ENCODE measurements at places on chromosomes 4 and X.

DNA sequence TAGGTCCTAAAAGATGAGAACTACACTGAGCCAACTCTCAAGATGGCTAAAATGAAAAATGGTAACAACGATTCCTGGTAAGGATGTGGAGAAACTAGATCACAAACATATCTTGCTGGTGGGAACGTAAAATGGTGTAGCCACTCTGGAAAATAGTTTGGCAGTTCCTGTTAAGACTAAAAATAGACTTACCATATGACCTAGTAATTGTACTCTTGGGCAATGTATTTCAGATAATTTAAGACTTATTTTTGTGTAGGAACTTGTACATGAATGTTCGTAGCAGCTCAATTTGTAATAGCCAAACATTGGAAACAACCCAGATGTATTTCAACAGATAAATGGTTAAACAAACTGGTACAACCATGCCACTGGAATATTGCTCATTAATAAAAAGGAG, 106.2 kb downstream of the HDAC8 start:
- no peak for DNase-seq

DNA sequence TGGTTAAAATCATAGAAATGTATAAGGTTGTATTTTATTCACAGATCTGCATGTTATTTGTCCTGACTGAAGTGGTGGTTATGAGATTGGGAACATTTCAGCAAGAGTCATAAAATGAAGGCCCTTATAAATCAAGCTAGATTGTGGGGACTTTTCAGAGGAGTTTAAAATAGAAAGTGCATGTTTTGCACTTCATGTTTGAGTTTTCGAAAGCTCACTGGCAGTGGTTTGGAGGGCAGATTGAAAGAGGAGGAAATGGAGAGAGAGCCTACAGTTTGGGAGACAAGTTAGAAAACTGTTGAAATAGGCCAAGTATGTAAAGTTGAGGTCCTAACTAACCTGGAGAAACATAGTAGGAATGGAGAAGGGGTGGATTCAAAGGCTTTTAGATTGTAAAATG, 124.9 kb downstream of the KDM6A start:
- no peak for DNase-seq

GRCh38 chr4:44632733-44633132, 18.7 kb downstream of the YIPF7 start:
- no peak for DNase-seq

GRCh38 chrX:143788265-143788664, 67.7 kb upstream of the SPANXN2 start:
- no peak for DNase-seq

DNA sequence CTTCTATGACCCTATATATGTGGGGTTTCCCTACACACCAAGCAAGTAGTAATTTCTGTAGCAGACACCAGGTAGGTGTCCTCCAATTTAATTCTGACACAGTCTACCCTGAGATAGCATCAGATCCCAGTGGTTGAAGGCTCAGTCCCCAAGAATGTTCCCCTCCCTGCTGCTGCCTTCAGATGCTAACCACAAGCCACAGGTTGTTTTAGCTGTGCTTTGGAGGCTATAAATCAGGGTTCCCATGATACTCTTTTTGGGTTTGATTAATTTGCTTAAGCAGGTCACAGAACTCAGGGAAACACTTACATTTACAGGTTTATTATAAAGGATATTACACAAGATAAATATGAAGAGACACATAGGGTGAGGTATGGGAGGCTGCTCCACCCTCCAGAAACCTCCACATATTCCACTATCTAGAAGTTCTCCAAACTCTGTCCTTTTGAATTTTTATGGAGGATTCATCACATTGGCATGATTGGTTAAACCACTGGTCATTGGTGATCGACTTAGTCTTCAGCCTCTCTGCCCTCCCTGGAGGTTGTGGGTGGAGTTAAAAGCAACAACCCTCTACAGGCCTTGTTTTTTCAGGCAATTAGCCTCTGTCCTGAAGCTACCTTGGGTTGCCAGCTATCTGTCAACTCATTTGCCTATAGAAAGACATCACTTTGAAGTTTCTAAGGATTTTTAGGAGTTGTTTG, 50.8 kb downstream of the GRIA2 start:
- DNase-seq = no peak

DNA sequence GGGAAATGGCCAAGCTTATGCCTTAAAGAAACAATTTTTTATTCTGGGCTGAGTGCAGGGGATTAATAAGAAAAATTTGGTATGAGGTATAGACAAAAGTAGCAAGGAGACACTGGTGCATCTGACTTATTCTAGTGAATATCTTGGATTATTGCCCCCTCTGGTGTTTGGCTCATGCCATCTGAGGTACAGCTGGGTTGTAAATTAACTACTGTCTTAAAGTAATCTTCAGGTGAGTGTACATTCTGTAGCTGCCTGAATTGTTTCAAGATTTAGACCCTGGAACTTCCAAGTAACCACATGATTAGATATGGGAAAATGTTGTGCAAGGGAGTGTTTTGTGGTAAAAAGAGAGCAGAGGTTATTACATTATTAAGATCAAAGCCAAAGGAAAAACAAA, 988.7 kb downstream of the FAM133A start:
- no peak for DNase-seq

- DNase-seq = no peak
Observed at GRCh38 chr4:4901877-4902276, 42.4 kb downstream of the MSX1 start.

- no peak for DNase-seq
Observed at GRCh38 chr4:24840826-24841543, 45.6 kb downstream of the SOD3 start.

DNA sequence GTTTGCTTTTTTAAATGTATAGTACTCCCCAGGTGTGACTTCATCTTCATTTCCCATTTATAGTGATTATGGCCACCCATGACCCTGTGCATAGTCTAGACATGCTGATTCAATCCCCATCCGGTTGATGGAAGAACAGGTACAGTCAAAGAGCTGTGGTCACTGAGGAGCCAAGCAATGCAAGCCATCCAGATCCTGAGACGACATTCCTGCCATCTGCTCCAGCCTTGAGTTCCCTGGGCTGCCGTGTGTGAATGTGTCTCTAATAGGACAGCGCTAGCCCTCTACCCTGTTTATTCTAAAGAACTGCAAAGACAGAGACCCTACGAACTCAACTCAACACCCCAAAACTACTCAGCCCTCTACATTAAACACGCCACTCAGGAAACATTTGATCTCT, 1.7 kb downstream of the KCNIP4 start:
- DNase-seq = no peak

GRCh38 chr4:163484906-163485305, 9.6 kb upstream of the TMA16 start:
- peak; percentile 20 for DNase-seq

DNA sequence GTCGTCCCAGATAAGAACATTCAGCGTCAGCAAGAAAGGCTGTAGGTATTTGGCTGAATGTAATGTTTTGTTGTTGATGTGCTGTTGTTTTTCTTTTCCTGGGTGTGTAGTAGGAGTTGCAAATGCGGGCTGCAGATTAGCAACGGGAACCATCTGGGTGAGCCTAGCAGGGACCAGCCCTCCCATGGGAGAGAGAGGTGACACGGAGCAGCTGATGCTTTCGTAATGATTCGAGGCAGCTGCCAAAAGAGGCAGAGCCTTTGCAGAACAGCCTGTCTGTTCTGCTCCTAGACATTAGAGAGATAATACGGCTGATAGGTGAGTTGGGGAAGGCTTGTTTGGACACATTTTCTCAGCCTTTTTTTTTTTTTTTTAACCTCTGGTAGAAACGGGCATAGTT, 25.3 kb downstream of the ARSF start:
- DNase-seq = peak; percentile 0

GRCh38 chr4:139735381-139736273, 70.0 kb downstream of the MGST2 start:
- no peak for DNase-seq

DNA sequence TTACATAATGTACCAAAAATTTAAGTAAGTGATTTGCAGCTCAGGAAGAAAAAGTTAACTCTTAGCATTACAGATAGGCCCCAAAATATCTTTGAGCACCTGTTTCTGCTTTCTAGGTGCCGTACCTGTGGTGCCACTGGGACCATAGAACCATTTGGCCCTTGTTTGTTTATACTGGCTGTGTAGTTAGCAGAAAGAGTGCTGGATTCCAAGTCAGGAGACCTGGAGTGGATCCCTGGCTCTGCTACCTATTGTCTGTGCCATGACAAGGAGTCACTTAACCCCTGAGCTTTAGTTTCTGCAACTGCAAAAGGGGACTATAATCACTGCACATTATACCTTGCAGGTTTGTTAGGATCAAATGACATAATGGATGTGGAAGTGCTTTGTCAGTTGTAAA, 137.8 kb upstream of the GPR101 start:
- DNase-seq = no peak

- DNase-seq = peak; percentile 30
Observed at GRCh38 chrX:140762061-140762460, 52.5 kb downstream of the LINC00632 start.

- DNase-seq = no peak
Observed at GRCh38 chrX:8946563-8946962, 87.4 kb downstream of the FAM9B start.

- no peak for DNase-seq
Observed at GRCh38 chr4:4574792-4575191, 32.9 kb upstream of the STX18 start.

DNA sequence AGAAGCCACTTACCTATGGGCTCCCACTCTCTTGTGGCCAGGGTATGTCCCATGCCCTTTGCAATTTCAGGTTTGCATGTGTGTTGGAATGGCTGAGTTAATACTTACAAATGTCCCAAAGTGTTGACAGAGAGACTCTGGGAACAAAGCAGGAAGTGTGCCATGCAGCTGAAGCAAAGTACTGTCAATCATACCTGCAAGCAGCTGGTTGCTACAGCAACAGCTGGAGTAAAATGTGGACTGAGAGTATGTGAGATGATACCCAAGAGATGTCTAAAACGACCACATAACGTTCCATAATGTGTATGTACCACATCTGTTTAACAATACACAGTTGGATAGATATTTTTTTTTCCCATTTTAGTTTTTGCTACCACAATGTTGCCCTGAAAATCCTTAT, 82.8 kb upstream of the CAMK2D start:
- no peak for DNase-seq

- no peak for DNase-seq
Observed at GRCh38 chr4:98345838-98346237, 84.7 kb downstream of the RAP1GDS1 start.

GRCh38 chr4:19497705-19498104, 754.0 kb upstream of the SLIT2 start:
- no peak for DNase-seq

DNA sequence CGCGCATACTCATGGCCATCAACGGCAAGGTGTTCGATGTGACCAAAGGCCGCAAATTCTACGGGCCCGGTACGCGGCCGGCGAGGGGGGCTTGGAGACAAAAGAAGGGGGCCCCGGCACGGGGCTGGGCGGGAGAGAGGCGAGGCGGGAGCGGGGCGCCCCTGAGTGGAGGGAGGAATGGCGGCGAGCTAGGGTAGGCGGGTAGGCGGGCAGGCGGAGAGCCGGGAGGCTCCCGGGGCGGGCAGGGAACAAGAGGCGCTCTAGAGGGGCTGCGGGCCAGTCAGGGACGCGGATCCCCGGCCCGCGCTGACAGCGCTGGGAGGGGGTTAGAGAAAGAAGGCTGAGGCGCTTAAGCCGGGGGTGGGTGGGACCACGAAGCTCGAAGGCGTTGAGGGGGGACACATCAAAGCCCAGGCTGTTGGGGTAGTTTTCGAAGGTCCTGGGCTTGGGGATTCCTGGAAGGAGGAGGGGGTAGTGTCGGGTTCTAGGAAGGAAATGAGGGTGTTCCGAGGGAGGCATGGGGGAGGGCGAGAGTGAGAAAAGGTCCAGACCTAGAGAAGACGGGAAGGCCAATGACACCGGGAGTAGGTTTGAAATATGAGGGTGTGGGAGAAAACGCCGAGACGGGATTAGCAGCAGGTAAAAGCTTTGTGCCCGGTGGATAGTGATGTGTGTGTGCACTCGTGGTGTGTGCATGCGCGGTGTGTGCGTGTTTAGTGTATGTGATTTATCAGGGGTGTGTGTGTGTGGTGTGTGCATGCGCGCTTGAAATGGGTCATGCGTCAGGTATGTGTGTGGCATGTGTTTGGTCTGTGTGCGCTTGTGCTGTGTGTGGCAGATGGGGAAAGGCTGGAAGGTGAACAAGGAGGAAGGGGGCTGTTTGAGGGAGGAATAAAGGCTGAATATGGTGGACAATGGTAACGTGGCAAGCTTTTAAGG, 807 bp downstream of the PGRMC1 start:
- DNase-seq = peak; percentile 15

DNA sequence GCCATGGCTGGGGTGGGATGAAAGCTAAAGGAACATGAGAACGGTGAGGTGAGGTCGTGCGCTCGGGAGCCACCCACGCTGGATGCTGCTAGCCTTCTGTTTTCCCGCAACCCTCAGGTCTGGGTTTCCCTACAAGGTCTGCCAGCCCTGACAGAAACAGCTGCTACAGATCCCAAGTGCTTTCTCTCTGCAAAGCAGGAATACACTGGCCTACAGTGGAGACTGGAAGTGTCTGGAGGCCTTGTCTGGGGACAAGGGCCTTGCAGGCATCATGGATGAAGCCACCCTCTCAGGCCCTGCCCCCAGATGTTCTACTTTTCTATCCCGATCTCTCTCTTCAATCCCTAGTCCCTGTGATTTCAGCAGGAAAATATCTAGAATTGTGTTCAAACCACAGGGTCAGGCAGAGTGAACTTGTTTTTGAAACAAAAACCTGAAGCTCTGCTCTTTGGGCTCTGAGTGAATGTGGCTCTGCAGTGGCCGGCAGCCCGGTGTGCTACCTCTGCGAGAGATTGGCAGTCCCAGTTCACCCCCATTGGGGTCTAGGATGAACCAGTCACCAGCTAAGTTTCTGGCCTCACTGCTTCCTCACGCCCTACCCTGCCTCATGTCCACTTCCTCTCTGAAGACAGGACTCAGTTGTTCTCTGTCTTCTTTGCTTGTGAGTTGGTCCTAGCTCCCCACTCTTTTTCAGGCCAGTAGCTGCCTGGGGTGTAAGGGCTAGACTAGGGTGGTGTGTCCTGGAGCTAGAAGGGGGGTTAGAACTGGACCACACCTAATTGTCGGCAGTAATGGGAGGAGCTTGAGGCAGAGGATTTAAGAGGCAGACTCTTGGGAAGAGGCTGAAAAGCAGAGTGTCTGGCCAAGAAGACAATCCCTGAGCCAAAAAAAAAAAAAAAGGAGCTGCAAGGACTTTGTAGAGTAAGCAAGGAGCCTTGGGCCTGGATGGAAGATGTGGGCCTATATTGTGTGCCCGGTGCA, 89.6 kb downstream of the RTL5 start:
- DNase-seq = no peak

- no peak for DNase-seq
Observed at GRCh38 chr4:159042868-159043267, 60.0 kb upstream of the RAPGEF2 start.

- peak; percentile 8 for DNase-seq
Observed at GRCh38 chrX:69152417-69152841, 12.8 kb downstream of the PJA1 start.
